ENCODE measurements at places on chromosomes 13 and 19.

GRCh38 chr13:29260684-29261083, 334.8 kb downstream of the SLC7A1 start:
- DNase-seq, result no peak

DNA sequence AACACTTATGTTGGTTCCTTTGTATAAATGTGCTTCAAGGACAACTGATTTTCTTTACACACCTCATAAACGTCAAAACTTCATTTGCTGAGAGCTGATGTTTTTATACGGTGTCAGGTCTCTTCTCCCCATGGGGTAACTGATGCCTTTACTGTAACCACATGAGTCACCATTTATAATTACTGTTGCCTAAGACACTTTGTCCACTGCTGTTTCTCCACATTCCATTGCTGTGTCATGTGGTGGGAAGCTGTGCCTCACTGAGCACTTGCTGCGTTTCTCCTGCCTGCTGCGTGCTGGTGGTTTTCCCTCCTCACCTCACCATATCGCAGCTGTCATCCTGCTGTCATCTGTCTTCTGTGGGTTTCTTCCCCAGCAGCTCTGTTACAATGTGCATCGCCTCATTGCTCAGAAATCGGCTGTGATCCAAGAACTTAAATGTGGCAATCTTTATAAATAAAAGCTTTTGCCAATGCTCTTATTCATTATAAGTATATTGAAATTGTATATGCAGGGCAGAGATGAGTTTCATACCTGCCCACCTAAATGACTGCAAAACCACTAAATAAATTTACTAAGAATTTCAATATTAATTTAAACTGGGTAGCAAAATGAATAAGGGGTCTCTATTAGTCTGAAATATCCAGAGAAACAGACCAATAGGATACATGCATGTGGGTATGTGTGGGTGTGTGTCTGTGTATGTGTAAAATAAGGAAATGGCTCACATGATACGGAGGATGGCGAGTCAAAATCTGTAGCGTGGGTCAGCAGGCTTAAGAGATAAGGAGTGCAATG, 547.0 kb upstream of the SLITRK5 start:
- DNase-seq, result no peak

DNA sequence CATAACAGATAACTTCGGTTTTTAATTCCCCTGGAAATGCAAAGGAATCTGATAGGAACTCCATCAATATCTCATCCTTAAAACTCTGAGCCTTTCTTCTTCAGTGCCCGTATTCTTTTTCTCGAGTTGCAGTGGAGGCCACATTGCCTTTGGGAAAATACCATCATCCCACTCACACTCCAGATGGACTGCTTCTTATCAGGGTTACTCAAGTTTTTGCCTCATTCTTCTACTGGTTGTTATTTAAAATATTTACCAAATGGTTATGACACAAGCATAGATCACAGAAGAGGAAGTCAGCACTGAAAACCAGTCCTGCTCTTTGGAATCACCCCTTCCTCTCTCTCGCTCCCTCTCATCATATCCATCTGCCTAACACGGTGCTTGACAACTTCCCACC, 1020.5 kb upstream of the SLC10A2 start:
- no peak for DNase-seq

GRCh38 chr19:13099073-13099999, 3.3 kb downstream of the LYL1 start:
- DNase-seq, result peak; percentile 89

DNA sequence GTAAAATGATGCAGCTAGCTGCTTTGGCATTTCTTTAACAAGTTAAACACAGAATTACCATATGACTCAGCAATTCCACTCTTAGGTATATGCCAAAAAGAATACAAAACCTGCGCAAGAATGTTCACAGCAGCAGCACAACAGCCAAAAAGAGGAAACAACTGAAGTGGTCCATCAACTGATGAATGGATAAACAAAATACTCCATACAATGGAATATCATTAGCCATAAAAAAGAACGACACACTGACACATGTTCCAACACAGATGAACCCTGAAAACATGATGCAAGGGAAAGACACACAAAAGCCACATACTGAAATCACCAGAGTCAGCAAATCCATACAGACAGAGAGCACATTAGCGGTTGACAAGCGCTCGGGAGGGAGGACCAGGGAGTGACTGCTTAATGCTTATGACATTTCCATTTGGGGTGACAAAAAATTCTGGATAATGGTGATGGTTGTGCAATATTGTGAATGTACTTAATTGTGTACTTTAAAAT, 3.0 kb downstream of the PCID2 start:
- DNase-seq, result no peak

- DNase-seq, result no peak
Measured at GRCh38 chr13:49488563-49488962, 7.2 kb upstream of the PHF11 start.

DNA sequence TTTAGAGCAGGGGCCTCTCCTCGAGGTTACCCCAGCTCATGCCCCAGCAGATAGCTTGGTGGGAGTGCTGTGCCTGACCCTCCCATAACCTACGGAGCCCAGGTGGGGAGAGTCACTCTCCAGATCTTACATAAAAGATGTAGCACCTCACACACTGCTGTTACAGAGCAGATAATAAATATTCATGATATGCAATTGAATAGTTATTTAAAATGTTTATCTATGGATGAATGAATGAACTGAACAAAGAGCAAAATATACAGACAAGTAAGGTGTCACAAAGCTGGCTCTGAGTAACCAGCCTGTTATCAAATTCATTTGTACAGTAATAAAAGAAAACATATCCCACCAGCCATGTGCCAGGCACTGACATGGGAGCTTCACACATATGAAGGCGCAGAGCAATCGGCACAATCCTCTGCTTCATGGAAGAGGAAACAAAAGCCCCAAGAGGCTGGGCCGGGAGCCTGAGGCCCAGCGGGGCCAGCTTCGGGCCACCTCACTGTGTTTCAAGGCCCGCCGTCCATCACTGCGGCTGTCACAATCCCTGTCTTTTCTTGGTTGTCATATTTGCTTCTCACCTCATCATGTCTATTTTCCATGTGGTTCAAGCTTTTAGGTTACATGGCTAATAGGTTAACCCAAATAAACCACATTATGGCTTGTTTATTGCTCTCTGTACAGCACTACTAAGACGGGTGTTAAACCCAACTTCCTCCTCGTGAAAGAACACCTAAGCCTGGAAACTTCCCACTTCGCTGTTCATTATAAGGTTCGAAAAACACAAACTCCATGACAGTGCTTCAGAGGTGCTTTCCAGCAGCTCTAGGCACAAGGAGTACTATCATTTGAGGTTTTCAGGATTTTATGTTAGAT, 78.4 kb downstream of the IRS2 start:
- no peak for DNase-seq

DNA sequence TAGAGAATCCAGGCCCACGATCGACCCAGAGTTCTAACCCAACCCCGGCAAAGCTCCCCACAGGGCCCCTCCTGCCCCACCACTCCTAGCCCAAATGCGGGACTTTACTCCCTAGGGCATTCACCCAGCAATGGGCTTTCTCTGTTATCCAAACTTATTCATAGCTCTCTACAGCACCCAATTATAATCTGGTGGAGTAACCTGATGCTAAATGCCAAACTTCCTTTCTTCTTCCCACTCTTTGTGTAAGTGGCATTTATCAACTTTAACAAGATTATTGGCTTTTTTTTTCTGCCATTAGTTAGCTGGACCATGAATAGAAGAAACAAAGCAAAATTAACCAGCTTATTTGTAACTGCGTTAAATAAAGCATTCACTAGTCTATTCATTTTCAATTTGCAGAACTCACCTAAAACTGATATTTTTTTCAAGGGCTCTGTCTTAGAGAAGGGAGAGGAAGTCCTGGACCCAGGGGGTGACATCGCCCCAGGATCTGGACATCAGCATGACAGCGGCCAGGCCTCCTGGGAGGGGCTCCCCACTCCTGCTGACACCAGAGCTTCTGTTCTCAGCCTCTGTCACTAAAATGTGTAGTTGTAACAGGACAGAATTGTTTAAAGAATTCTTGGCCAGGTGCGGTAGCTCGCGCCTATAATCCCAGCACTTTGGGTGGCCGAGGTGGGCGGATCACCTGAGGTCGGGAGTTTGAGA, 1.5 kb downstream of the FAM124A start:
- no peak for DNase-seq

- peak; percentile 60 for DNase-seq
Measured at GRCh38 chr19:46904114-46905060, 43.6 kb downstream of the ARHGAP35 start.

- no peak for DNase-seq
Measured at GRCh38 chr13:79722885-79723445, 242.0 kb downstream of the NDFIP2 start.

- no peak for DNase-seq
Measured at GRCh38 chr19:53037101-53038097, 7.1 kb upstream of the ERVV-2 start.

DNA sequence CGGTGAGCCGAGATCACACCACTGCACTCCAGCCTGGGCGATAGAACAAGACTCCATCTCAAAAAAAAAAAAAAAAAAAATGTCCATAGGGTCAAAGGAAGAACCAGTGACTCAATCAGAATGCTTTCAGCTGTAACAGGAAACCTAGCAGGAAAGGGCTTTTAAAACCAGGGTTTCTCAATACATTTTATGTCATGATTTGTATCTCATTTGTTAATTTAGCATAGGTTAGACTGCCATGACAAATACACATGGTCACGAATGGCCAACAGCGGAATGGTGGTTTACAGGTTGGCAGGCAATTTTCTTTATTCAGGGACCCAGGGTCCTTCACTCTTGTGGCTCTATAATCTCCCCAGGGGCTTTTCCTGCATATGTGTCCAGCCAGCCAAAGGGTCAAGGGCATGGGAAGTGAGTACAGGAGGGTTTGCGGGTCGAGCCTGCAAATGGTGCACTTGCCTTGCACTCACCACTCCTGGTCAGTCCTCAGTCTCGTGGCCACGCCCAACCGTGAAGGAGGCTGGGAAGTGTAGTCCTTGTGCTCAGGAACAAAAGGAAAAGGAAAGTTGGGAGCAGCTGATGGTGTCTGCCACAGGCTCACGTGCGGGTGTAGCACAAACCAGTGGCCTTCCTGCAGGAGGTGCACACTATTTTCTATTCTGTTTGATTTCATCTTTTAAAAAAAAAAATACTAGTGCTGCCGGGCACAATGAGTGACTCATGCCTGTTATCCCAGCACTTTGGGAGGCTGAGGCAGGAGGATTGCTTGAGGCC, 14.8 kb downstream of the DHX34 start:
- no peak for DNase-seq

- no peak for DNase-seq
Measured at GRCh38 chr13:28322256-28322905, 172.5 kb downstream of the FLT1 start.

- DNase-seq, result peak; percentile 71
Measured at GRCh38 chr13:91132786-91133185, 214.7 kb upstream of the MIR17HG start.

- DNase-seq, result no peak
Measured at GRCh38 chr13:75418997-75419396, 63.0 kb downstream of the TBC1D4 start.

DNA sequence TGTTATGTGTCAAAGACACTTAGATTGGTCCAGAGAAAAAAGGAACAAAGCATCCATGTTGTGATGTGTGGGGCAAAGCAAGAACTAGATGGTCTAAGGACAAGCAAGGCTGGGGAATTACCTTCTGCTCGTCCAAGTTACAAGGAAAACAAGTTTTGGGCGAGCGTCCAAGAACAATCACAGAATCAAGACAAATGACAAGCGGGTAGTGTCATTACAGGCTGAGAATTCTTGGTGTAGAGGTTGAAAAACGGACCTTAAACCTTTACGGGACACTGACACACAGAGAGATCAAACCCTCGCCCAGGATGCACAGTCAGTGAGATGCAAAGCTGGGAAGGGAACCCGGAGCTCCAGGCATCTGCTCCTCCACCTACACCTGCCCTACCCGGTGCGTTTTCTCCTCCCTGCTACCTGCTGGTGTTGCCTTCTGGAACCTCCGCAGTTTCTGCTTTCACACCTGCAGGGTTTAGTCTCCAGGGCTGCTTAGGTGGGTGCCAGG, 515 bp upstream of the ZNF324B start:
- DNase-seq, result no peak

DNA sequence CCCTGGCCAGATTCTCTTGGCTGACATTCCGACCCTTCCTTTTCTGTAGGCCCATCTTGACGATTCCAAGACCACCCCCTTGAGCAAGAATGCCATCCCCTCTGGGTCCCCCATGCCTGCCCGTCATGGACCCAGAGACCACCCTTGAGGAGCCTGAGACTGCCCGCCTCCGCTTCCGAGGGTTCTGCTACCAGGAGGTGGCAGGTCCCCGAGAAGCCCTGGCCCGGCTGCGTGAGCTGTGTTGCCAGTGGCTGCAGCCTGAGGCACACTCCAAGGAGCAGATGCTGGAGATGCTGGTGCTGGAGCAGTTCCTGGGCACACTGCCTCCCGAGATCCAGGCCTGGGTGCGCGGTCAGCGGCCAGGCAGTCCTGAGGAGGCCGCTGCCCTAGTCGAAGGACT, 978 bp downstream of the ZNF446 start:
- DNase-seq, result no peak

- peak; percentile 84 for DNase-seq
Measured at GRCh38 chr19:55206664-55207500, 2.4 kb downstream of the PTPRH start.

GRCh38 chr19:5365905-5366304, 25.3 kb upstream of the PTPRS start:
- DNase-seq, result no peak

- no peak for DNase-seq
Measured at GRCh38 chr13:110262508-110263291, 44.3 kb downstream of the COL4A1 start.

DNA sequence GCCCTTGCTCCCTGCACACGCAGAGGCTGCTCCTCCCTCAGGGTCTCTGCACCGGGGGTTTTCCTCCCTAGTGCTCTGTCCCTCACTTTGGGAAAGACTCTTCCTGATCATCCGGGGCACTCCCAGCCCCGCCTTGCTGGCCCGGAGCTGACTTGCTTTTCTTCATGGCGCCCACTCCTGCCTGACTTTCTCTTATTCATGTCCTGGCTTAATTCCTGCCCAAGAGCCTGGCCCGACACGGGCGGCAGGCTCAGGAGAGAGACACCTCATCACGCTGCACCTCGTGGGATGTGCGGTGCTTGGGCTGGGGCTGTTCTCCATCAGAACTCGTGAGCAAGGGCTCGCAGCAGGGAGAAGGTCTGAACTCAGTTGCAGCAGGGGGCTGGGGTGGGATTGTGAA, 11.8 kb upstream of the PLA2G4C start:
- no peak for DNase-seq

DNA sequence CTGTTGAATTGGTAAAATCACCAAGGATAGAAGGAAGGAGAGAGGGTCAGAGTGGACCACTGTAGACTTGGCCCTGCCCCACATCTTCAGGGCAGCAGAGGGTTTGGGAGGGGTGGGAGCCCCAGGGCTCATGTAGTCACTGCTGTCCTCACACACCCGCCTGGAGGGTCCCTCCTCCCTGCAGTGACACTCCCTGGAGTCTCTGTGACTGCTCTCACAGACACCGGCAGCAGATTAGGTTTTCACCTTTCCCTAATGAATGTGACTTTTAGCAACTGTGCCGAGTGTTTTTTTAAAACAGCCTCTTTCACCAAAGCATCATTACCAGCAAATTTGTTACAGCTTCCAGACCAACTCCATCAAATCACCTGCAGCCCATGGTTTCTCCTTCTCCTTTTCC, 45.7 kb upstream of the CCNE1 start:
- no peak for DNase-seq
